ENCODE measurements at places on chromosomes 5 and 9.
A peak's percentile ranks its signal among the peaks of the same experiment; 100 is the strongest.

- DNase-seq = no peak
- H3K4me3 ChIP-seq = no peak within 1 kb of the TSS
- H3K4me1 ChIP-seq = peaks cover 3% of the 10 kb centered on the region
Observed at GRCh38 chr5:7395947-7396712, at the start of gene ADCY2. ADCY2 (plus strand) TSS chr5:7396138; CDS start chr5:7396297, 159 bp downstream.

GRCh38 chr5:79561525-79561893, 47.6 kb upstream of the HOMER1 start:
- peak overlapping the region; percentile 87 for H3K27ac ChIP-seq
- DNase-seq = peak; percentile 23
- H3K36me3 ChIP-seq = peaks cover 12% of the 10 kb centered on the region
- H3K4me3 ChIP-seq = peak overlapping the region; percentile 35

GRCh38 chr5:98604721-98605425, 168.6 kb upstream of the RGMB start:
- H3K36me3 ChIP-seq = no peaks in the 10 kb centered on the region
- no peak overlapping the region for H3K4me3 ChIP-seq

DNA sequence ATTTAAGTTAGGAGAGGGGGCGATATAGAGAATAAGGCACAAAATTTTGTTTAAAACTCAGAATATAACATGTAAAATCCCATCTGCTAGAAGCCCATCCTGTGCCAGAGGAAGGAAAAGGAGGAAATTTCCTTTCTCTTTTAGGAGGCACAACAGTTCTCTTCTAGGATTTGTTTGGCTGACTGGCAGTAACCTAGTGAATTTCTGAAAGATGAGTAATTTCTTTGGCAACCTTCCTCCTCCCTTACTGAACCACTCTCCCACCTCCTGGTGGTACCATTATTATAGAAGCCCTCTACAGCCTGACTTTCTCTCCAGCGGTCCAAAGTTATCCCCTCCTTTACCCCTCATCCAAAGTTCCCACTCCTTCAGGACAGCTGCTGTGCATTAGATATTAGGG, 18.3 kb downstream of the MOCS2 start:
- no peak overlapping the region for H3K4me3 ChIP-seq
- H3K36me3 ChIP-seq = peaks cover 38% of the 10 kb centered on the region
- DNase-seq = no peak
- peaks cover 50% of the 10 kb centered on the region for H3K4me1 ChIP-seq

GRCh38 chr9:13860946-13861640, 452.8 kb downstream of the NFIB start:
- H3K27ac ChIP-seq = no peak overlapping the region
- no peaks in the 10 kb centered on the region for H3K4me1 ChIP-seq
- no peak overlapping the region for H3K4me3 ChIP-seq
- no peaks in the 10 kb centered on the region for H3K36me3 ChIP-seq

DNA sequence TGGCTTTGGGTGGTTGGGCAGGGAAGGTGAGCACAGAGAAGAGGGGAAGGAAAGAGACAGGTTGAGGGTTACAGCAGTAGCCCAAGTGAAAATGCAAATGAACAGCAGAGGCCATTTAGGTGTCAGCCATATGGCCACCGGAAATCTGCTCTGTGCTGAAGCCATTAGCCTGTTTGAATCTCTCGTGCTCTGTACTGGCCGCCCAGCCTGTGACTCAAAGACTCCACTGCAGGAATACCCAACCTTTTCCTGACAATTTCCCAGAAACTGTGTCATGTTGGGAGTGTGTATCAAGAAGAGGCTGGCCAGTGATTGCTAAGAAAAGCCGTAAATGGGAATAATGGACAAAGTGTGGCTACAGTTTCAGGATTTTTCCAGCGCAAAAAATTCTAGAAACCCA, 35.9 kb upstream of the RAI14 start:
- no peaks in the 10 kb centered on the region for H3K27me3 ChIP-seq
- no peak overlapping the region for H3K27ac ChIP-seq
- no peaks in the 10 kb centered on the region for H3K36me3 ChIP-seq
- no peak overlapping the region for H3K4me3 ChIP-seq

- H3K27ac ChIP-seq = no peak overlapping the region
- H3K36me3 ChIP-seq = no peaks in the 10 kb centered on the region
- no peak overlapping the region for H3K4me3 ChIP-seq
- H3K4me1 ChIP-seq = no peaks in the 10 kb centered on the region
Observed at GRCh38 chr5:2530609-2531008, 220.9 kb downstream of the IRX2 start.

Data from T-helper 2 cell treated with Interferon-gamma antibody and Interleukin-4, amounts not matched to agents 5 μg/mL and 100 μg/mL, for 36 hours (primary cell).